ENCODE measurements at places on chromosomes 1 and 21.

- no peak for DNase-seq
These were observed 169.9 kb downstream of the HS2ST1 start for GRCh38 chr1:87084244-87084836.

GRCh38 chr1:207069858-207070506 is 16.9 kb downstream of the PFKFB2 start:
- DNase-seq = no peak

DNA sequence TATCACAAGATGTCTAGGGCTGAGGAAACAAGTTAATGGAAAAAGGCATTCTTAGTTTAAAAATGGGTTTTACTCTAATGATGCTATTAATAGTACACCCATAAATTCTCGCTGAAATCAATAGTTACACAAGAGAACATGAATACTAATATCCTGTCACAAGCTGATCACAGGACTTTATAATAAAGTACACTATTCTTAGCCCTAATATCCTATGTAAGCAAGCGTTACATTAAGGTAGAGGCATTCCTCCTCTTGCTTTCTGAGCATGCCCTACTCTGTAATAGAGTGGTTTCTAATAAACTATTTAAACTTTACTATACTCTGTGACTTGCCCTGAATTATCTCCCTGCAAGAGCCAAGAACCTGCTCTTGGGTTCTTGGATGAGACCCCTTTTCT is 6.5 kb upstream of the PACC1 start:
- no peak for DNase-seq

GRCh38 chr21:25572861-25573310 is 34.4 kb downstream of the MRPL39 start:
- no peak for DNase-seq

GRCh38 chr1:155008015-155008941 is 5.7 kb downstream of the ZBTB7B start:
- no peak for DNase-seq

DNA sequence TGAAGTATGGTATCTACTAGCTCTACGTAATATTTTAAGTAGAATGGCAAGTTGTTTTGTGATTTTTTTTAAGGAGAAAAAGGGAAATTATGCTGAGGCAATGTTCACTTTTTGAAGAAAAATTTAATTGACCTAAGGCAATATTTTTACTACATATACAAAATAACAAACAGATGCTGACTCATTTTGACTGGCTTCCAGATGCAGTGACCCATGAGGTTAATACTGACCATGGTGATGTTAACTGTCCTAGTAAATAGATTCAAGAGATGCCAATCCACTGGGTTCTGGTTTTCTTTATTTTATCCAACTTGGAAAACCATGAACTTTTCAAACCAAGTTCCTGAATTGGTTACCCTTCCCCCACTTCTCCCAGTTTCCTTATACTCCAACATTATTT is 154.9 kb downstream of the CRB1 start:
- no peak for DNase-seq

- no peak for DNase-seq
These were observed 39.2 kb downstream of the CSMD2 start for GRCh38 chr1:34125721-34126380.

DNA sequence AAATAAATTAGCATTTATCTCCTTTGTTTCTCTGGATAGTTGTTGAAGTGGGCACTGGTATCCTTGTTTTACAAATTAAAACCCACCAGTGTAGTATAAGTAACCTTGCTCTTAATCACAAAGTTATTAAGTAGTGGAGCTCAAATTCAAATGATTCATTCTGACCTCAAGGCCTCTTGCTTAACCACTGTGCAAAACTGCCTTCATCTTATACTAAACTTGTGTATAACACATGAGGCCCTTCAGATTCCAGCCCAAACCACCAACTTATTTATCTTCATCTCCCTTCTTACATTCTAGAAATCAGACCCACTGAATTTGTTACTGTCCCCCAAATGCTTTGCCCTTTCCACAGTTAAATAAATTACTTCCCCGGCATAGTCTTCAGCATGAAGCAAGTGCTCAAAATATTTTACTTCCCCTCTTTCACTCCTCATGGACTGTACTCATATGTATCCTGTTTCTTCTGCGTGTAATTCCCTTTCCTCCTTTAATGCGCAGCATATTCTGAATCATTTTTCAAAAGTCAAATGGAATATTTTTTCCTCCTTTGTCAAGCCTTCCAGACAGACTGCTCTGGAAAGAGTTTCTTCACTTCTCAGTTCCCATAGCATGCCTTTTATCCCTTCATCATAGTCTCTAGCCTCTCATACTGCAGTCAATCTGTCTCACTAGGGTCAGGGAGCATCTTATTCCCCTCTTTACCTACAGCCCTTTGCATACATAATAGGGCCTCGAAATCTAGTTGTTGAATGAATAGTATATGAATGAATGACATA is 19.0 kb upstream of the DNASE2B start:
- DNase-seq = no peak

DNA sequence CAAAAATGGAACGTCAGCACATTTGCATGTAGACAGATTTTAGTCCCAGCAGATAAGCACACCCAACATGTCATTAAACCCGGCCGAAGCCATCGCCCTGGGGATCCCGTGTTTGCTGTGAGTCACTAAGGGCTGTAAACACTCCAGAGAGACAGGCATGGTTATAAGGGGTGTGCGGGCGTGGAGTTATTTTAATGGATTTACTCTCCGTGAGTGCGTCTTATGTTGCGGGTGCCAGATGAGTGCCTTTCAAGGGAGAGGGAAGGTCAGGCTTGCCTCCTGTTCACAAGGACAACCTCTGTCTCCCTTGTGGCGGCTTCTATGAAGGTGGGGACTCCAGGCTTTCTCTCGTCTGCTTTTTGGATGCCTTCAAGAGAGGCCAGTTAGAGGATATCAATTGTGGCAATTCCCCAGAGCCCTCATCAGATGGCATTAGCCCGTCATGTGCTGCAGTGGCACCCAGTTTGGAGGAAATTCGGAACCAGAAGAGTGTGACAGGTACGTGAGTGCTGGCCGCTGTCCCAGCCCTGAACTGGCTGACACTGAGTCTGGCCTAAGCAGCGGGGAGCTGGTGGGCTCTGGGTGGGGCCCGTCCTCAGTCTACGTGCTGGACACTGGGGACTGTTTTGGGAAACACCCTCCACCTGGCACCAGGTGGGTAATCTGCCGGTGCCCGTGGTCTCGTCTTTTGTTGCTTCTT is 223.8 kb upstream of the TMEM51 start:
- DNase-seq = no peak

GRCh38 chr1:81873946-81874345 is 73.2 kb downstream of the ADGRL2 start:
- no peak for DNase-seq

- no peak for DNase-seq
These were observed 120.1 kb downstream of the CCDC185 start for GRCh38 chr1:223513309-223513708.

GRCh38 chr21:16404776-16405175 is 675.0 kb downstream of the USP25 start:
- DNase-seq = no peak

DNA sequence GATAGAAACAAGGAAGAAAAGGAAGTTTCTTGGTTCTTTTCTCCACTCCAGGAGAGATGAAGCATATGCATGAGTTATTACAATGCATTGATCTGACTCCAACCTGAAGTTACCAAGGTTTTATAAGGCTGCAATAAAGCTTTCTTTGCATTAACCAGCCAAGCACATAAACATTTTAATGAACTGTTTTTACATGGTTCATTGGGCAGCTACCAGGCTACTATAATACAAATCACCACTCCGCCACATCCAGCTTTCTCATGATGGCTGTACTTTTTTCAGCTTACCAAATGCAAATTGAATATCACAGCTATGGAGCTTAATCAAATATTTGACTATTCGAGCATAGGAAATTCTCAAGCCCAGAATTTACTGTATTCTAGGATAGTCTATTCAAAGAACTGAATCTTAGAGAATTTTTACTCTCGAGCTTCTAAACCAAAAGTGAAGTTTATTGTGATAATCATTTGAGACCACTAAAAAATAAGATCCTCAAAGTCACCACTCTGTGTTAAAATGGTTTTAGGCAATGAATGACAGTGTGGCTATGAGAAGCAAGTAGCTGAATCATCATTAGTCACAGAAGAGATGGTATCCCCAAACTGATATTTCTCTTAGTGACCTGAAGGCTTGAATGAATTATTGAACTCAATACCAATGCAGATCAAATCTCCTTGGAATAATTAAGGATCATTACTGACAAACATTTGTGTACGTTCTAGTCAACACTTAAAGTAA is 58.6 kb upstream of the ZNF281 start:
- no peak for DNase-seq

- no peak for DNase-seq
These were observed 6.3 kb downstream of the NGF start for GRCh38 chr1:115331558-115332331.

DNA sequence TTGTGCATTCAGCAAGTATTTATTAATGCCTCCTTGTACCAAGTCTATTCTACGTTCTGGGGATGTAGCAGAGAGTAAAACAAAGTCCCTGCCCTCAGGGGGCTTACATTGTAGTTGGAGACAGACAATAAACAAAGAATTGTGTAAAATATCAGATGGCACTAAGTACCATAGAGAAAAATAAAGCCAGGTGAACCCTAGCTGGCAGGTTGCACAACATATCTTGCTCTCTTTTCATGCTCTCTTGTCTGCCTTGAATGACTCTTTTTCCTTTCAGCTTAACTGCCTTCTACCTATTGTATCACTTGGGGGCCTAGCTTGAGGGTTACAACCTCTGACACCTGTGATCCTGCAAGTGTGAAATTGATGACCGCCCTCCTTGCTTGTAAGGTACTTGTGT is 20.7 kb upstream of the FASLG start:
- no peak for DNase-seq

DNA sequence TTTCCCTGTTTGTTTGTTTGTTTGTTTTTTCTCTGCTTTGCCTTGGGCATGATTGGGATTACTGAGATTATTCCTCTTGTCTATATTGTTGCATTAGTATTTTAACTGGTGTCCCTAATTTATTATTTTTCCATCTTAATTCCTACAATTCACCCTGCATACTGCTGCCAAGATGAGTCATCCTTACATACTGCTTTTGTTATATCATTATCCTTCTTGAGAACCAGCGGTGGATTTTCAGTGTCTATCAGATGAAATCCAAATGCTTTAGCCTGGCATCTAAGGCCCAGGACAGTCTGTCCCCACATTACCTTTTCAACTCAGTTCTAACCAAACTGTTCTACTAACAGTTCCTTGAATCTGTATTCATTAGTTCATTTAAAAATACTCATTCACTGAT is 101.7 kb downstream of the OLFML2B start:
- DNase-seq = no peak

GRCh38 chr1:111630567-111630966 is 11.0 kb downstream of the RAP1A start:
- no peak for DNase-seq

DNA sequence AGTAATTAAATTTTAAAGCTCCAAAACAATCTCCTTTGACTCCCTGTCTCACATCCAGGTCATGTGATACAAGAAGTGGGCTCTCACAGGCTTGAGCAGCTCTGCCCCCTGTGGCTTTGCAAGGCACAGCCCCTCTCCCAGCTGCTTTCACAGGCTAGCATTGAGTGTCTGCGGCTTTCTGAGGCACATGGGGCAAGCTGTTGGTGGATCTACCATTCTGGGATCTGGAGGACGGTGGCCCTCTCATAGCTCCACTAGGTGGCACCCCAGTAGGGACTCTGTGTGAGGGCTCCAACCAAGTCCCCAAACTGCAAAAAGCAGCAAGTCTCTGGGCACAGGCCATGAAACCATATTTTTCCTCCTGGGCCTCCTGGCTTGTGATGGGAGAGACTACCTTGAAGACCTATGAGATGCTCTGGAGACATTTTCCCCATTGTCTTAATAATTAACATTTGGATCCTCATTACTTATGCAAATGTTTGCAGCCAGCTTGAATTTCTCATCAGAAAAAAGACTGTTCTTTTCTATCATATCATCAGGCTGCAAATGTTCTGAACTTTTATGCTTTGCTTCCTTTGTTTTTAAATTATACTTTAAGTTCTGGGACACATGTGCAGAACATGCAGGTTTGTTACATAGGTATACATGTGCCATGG is 554.1 kb upstream of the OLFM3 start:
- DNase-seq = no peak

DNA sequence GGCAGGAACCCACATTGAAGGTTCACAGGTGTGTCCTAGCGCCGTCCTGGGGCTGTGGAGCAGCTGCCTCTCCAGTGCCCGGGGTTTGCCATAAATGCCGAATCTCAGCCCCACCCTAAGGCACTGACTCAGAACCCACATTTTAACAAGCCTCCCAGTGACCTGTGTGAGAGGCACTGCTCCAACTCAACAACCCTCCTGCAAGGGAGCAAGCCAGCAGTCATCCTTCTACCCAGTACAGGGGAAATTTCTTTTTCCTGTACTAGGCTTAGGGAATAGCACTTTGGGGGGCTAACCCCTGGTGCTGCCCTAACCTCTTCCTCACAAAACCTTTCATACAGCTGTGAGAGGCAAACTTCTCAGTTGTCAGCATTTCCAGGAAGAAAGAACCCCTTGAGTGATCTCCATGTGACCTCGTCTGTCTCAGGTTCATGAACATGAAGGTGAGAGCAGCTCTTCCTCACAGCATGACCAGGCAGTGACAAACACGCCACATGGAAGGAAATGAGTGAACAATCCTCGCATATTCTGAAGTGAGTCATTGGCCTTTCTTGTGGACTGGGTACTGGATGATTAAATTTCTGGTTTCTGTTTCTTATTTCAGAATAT is 11.4 kb upstream of the BCAR3 start:
- DNase-seq = peak; percentile 45

- peak; percentile 43 for DNase-seq
These were observed 39.4 kb downstream of the CDC14A start for GRCh38 chr1:100391675-100392074.

DNA sequence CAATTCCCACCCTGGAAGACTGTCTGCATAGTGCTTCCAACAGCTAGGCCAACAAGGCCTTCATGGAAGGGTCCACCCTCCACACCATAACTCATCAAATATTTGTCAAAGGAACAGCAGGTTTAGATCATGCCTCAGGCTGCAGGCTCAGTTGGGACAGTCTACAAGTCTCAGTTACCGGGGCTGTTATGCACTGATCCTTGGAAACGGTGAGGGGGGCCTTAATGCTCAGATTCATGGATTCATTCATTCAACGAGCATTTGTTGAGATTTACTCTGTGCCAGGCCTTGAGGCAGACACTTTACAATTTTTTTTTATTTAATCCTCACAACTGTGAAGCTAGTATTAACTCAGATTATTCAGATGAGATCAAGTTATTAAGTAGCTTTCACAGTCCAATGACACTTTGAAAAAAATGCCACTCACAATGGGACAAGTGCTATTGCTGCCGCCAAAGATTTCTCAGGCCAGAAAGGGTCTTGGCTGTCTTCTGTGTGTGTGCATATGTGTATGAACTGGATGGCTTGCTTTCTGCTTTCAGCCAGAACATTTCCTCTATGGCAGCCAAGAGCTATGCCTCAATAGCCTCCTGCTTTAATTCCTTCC is 8.9 kb upstream of the C1orf216 start:
- no peak for DNase-seq

- DNase-seq = no peak
These were observed 34.6 kb upstream of the C1orf87 start for GRCh38 chr1:60108196-60108595.

- DNase-seq = no peak
These were observed 34.1 kb downstream of the QSOX1 start for GRCh38 chr1:180188684-180189175.
